Activated effector memory CD4-positive, alpha-beta T cell treated with anti-CD3 and anti-CD28 coated beads, Interleukin-2, amount 50 U/mL, for 16 hours (primary cell): ENCODE measurements at places on chromosomes 6 and 20.

DNA sequence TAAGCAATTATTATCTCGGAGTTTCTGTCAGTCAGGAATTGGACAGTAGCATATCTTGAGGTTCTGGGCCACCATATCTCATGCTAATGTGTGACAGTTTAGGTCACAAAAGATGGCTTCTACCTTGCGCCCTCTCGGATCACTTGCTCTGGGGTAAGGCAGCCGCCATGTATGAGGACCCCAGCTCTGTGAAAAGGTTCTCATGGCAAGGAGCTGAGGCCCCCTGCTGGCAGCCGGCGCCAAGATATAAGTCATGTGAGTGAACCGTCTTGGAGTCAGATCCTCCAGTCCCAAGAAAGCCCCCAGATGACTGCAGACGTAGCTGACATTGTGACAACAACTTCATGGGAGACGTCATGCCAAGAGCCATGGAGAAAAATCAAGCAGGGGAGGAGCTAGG lies 670.8 kb downstream of the KIF16B start:
- DNase-seq, result no peak

DNA sequence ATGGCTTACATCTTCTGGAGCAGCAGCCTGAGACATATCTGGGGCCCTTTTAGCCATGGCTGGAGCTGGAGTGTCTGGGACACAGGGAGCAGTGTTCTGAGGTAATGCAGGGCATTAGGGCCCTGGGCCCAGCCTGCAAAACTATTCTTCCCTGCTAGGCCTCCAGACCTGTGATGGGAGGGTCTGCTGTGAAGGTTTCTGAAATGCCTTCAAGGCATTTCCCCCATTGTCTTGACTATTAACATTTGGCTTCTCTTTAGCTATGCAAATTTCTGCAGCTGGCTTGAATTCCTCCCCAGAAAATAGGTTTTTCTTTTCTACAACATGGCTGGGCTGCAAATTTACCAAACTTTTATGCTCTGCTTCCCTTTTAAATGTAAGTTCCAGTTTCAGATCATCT lies 61.5 kb downstream of the EDN1 start:
- no peak for DNase-seq

DNA sequence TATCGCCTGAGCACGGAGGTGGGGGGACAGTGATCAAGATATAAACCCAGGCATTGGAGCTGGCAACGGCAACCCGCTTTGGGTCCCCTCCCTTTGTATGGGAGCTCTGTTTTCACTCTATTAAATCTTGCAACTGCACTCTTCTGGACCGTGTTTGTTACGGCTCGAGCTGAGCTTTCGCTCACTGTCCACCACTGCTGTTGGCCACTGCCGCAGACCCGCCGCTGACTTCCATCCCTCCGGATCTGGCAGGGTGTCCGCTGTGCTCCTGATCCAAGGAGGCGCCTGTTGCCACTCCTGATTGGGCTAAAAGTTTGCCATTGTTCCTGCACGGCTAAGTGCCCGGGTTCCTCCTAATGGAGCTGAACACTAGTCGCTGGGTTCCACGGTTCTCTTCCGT lies 48.9 kb upstream of the CD83 start:
- DNase-seq, result no peak

- DNase-seq, result no peak
Measured at GRCh38 chr20:16397086-16397485, 176.2 kb downstream of the KIF16B start.

GRCh38 chr20:47502271-47503239 lies 868 bp downstream of the NCOA3 start:
- DNase-seq, result peak; percentile 76

- no peak for DNase-seq
Measured at GRCh38 chr6:149153693-149154092, 163.8 kb upstream of the TAB2 start.

DNA sequence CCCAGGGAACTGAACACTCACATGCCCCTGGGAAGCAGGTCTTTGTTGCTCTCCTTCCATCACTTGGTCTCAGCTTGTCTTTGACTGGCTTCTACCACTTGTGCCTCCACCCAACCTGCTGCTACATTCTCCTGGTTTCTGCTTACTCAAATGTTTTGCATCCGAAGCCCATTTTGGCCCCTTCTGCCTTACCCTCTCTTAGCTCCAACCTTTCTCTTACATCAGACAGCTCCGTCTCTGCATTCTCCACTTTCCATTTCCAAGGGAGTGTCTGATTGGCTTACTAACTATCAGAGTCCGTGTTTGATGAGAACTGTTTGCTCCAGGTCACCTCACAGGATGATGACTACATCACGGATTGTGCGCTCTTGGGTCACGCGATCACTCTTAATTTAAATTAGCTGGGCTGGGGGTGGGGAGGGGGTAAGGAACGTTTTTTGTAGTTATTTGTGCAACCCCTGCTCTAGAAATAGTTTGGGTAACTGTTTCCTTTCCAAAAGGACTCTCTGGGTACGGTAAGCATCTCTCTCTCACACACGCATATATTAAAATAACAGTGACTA lies 844 bp upstream of the ABRACL start:
- DNase-seq, result peak; percentile 77

GRCh38 chr6:2482773-2483172 lies 237.4 kb upstream of the GMDS start:
- DNase-seq, result no peak

DNA sequence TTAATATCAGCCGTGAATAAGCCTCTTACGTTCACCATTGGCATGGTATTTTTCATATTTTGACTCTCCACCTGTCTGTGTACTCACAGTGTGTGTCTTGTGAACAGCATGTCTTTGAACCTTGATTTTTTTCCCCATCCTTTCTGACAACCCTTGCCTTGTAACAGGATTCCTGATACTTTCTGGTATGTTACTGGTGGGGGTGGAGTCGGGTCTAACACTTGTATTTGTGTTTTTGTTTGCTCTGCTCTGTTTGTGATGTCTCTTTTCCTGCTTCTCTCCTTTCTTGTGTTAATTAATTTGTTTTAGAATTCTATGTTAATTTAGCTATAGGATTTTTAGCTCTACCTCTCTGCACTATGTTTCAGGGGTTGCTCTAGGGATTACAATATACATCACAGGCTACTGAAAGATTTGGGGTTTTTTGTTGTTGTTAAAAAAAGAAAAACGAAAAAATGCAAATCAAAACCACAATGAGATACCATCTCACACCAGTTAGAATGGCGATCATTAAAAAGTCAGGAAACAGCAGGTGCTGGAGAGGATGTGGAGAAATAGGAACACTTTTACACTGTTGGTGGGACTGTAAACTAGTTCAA lies 245.1 kb downstream of the CDH4 start:
- no peak for DNase-seq

DNA sequence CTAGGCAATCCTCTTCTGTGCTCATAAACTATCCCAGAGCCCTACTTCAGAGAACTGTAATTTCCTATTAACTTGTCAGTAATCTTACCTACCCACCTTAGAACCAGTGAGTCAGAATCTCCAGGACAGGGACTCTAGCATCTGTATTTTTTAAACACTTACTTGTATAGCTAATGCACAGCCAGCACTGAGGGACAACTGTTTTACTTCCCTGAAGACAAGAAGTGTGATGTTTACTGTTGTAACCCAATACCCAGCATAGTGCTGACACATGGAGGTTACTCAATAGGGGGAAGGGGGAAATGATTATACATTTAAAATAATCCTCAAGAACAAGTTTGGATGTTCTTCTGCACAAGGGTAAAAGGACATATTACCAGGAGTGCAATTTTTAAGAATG lies 130.8 kb downstream of the BTBD9 start:
- no peak for DNase-seq

- DNase-seq, result no peak
Measured at GRCh38 chr6:163709693-163710092, 295.2 kb downstream of the QKI start.

GRCh38 chr6:74705451-74705850 lies 500.4 kb downstream of the COL12A1 start:
- no peak for DNase-seq

DNA sequence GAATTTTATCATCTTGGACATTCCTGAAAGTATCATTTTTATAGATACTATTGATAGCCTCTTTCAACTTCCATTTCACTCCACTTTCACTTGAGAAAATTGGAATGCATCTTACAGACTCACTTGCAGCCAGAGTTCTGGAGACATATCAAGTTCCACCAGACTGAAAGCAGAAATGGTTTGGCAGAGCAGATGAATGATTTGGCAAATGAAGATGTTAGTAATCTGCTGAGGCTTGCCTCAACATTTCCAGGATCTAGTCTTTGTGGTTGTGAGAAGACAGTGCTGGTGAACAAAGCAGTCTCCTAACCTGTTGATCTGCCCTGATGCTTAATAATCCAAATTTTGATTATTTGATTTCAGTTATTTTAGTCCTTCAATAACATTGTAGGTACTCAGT lies 202.6 kb downstream of the TRDN start:
- no peak for DNase-seq

DNA sequence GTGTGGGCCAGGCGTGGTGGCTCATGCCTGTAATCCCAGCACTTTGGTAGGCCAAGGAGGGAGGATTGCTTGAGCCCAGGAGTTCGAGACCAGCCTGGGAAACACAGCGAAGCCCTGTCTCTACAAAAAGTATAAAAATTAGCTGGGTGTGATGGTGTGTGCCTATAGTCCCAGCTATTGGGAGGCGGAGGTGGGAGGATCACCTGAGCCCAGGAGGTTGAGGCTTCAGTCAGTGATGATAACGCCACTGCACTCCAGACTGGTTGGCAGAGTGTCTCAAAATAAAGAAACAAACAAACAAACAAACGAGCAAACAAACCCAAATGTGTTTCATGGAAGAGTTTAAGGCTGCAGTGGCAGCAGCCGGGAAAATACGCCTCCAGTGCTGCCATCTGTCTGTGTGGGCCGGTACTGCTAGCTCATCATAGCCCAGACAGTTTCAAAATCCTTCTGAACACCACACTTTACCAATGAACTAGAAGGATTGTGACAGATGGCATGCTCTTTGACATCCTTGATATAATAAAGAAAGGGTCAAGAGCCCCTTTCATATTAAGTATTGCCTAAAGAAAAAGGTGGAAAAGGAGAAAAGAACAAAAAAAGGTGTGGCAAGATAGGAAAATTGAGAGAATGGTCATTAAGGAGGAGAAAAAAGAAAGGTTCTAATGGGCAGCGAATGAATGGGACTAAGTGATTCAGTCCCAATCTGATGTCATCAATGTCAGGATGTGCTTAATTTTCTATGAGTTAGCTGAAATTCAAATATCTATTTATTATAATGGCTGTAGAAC lies 298.6 kb downstream of the SYNE1 start:
- peak; percentile 85 for DNase-seq

- DNase-seq, result no peak
Measured at GRCh38 chr6:140850438-140850837, 1282.3 kb upstream of the GJE1 start.

- DNase-seq, result peak; percentile 99
Measured at GRCh38 chr6:33410050-33410710, 634 bp upstream of the PHF1 start.

DNA sequence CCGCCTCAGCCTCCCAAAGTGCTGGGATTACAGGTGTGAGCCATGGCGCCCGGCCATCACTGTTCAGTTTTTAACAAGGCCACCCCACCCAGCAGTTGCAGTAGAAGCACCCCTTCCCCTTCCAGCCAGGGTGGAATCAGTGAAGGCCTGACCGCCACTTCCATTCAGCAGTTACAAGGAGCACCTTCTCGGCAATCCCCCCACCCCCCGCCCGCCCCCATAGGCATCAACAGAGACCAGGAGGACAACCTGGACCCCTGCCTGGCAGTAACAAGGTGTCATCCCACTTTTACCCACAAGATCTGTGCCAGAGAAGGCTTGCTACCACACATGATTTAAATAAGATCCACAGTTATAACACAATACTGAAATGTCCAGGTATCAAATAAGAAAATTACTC lies 23.1 kb downstream of the NCR2 start:
- no peak for DNase-seq

DNA sequence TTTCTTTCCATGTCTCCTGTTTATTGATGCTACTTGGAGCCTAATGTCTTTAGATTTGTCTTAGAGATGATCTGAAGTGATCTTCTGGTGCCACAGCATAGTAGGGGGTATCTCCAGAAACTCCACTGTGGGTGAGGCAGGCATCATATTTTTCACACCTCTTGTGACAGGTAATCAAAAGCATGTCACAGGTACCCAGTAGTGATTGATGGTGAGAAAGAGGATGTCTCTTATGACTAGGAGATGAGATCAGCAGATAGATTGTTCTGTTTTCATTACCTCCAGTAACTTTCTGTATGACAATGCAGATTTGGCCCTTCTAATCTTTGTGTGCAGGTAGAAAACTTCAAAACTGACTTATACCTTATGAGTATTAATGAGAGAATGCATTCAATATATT lies 13.5 kb downstream of the NCOA7 start:
- no peak for DNase-seq

DNA sequence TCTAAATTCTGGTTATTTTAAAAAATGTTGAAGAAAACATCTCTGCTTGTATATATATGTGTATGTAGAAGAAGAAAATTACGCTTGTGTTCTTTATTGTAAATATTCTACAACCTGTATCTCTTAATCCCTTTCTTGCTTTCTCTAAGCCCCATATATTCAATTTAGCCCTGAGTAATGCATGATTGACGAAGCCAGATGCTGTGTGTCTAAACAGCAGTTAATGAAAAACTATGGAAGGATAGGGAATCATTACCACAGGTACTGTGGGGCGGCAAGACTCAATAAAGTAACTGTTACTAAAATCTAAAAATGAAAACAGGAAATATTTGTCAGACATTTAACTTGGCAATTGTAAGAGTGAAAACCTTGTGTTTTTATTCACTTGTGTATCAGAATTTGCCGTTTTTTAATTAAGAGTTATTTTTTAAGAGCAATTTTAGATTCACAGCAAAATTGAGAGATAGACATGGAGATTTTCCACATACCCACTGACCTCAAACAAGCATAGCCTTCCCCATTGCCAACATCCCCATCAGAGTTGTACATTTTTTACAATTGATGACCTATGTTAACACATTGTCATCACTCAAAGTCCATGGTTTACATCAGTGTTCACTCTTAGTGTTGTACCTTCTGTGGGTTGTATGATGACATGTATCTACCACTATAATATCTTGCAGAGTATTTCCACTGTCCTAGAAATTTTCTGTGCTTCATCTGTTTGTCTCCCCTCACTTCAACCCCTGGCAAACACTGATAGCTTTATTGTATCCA lies 76.7 kb downstream of the BCKDHB start:
- DNase-seq, result no peak

DNA sequence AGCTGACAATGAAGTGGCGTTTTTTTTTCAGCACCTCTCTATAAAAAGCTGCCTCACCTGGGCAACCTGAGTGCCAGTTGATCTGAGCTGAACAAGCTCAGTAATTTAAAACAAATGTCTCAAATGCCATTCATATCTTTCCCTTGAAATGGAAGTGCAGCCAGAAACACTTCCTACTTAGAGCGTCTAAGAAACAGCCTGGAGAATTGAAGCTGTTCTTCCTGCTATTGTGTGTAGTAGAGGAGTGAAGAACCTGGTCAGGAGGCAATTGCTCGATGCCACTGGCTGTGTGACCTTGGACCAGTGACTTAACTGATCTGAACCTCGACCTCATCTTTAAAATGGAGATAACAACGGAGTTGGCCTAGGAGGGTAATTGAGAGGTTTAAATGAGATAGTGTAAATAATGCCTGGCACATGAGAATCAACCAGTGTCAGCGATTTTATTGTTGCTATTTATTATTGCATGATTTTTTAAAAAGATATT lies 95.4 kb upstream of the FOXQ1 start:
- DNase-seq, result no peak
